ENCODE measurements at places on chromosomes 11 and 22. TPM values are rescaled to one million over a fixed set of nuclear protein-coding genes. Genes with fewer than 3 reads are reported as not detected.

Gene CCDC88B
- total RNA-seq: 25.8 TPM

Gene FJX1
- 1.9 TPM for total RNA-seq

Gene B3GAT3
- 60.7 TPM for total RNA-seq

GRCh38 chr11:9663699-9664275 is at the start of gene SWAP70:
TSS of gene SWAP70 (plus strand) at chr11:9664077. CDS start at chr11:9664180, 103 bp downstream.
- peak; percentile 90 for DNase-seq

DNA sequence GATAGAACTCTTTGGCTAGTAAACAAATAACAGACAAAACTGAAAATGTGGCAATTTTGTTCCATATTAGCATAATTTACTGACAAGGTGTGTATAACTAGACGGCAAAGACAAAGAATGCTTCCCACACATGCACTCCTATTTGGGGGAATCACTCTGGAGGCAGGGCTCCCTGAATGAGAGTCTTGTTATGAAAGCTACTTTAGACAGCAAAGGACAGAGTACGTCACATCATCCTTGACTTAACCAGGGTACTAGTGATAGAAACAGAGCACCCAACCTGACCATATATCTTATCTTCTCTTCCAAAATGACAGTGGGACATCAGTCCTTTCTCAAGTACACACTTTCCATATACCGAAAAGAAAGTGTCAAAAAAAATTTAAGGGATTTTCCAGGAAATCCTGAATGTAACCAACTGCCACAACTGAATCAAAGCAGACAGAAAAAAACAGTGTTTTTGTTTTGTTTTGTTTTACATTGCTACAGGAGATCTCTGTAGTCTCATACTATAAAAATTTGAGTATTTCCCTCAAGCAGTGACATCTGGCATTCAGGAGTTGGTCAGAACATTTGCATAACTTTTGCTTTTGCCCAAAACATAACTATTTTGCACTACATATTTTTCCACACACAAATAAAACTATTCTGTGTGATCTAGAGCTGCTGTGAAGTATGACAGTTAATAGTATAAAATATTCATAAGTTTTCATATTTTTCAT is 98.9 kb downstream of the ARHGAP20 start:
- DNase-seq: no peak

- no peak for DNase-seq
Measured at GRCh38 chr11:109416601-109417000, 5.4 kb upstream of the C11orf87 start.

GRCh38 chr11:86034710-86035109 is 34.2 kb downstream of the PICALM start:
- no peak for DNase-seq

GRCh38 chr22:17949642-17950473 is 74.5 kb downstream of the MICAL3 start:
- DNase-seq: no peak

Measured in mucosa of gallbladder (tissue), 1 donor.